ENCODE measurements at places on chromosomes 16 and 17. TPM values are rescaled to one million over a fixed set of nuclear protein-coding genes. Genes with fewer than 3 reads are reported as not detected.

DNA sequence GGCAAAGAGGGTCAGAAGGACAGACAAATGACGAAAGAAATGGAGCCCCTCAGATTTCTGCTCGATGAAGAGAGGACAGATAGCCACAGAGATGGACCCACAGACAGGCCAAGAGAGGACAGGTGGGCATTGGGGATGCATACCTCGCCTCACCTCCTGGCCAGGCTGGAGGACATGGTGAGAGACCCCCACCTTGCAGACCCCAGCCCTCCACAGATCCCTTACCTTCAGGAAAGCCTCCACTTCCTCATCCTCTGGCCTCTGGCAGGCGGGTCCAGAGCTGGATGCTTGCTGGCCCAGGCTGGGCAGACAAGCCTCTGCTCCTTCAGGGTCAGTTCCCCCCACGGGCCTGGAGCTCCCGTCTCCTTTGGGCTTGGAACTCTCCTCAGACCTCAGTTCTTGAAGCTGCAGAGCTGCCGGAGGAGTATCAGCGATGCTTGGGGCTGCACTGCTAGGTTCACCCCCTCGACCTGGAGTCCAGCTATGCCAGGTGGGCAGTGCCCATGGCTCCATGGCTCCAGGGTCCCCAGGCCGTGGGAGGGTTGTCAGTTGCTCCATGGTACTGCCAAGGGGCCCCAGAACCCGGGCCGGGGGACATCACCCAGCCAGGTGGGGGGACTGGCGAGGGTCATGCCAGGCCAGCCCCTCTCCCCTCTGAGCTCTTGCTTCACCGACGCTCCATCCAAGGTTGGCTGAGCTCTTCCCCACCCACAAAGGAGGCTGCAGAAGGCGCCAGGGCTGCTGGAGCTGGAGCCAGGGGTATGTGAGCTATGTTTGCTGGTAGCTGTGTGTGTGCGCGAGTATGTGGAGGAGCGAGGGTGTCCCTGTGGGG, 1.0 kb downstream of the TSPOAP1 start:
- DNase-seq: no peak

GRCh38 chr16:78392585-78393195, 293.2 kb downstream of the WWOX start:
- DNase-seq: no peak

OGFOD3 gene
- 29.7 TPM for total RNA-seq

- DNase-seq: peak; percentile 32
Measured at GRCh38 chr16:67865318-67865717, 7.5 kb upstream of the EDC4 start.

DNA sequence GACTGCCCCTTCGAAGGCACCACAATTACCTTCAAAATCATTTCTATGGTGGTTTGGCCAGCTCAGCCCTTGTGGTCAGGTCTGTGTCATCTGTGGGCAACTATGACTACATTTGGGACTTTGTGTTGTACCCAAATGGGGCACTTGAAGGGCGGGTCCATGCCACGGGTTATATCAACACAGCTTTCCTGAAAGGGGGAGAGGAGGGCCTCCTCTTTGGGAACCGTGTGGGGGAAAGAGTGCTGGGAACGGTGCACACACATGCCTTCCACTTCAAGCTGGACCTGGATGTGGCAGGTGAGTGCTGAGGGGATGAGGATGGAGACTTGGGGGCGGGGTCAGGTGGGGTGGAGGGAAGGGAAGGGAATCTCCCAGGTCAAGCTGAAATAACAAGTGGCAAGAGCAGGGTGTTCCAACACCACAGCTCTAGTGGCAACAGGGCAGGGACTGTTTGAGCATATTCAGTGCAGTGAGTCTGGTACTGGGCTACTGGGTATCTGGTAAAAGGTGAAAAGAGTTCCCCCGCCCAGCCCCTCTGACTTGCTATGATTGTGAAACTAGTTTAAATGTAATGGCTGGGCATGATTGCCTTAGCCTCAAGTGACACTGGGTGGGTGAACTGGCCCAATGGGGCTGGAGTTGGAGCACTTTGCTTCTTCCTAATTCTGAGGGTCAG, 1.7 kb downstream of the AOC2 start:
- peak; percentile 83 for DNase-seq

GRCh38 chr17:32958418-32958817, 30.5 kb downstream of the TMEM98 start:
- DNase-seq: no peak

DNA sequence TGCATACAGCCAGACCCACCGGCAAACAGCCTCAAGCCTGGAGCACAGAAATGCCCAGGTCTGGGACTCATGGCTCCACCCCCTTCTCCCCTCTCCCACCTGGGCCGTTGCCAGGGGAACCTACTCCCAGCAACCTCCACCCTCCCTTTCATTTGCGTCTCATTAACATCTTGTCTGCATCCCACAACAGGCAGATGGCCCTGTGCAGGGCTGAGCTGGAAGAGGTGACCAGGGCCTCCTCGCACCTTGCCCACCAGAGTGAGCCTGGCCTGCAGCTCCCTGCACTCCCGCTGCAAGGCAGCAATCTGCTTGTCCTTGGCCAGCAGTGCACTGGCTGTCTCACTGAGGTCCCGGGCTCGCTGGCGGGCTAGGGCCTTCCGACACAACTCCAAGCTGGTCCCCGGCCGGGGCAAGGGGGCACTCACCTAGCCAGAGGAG, 3.3 kb downstream of the TSPOAP1 start:
- peak; percentile 52 for DNase-seq

- DNase-seq: no peak
Measured at GRCh38 chr17:76277300-76278267, 12.4 kb downstream of the UBALD2 start.

DNA sequence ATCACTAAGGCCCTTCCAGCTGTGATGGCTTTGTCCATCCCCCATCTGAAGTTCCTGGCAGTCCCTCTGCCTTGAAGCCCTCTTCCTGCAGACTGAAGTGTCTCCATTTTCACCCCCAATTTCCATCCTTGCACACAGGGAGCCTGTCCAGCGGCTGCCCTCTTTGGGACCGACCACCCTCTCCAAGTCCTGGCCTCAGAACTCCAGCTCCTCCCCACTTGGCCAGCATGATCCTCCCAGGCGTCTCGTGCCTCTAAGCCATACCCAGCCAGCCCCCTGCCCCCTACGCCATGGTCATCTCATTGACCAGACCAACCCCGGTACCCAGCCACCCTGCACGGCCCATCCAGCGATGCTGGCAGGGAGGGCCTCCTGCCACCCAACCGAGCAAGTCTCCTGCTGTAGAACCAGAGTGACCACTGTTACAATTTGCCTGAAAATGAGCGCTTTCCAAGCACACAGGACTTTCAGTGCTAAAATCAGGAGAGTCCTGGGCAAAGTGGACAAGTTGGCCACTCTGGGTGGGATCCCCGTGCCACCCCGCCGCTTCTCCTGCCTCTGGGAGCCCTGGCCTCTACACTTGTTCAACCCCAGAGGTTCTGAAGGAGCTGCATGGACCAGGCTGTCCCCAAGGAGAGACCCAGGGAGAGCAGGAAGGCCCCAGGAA, 362.0 kb downstream of the SEC14L1 start:
- no peak for DNase-seq

Measured in activated CD4-positive, alpha-beta memory T cell treated with anti-CD3 and anti-CD28 coated beads for 36 hours (primary cell).